ENCODE measurements at places on chromosomes 2 and 18.

GRCh38 chr2:29317077-29317517 is 201.9 kb downstream of the CLIP4 start:
- peak; percentile 10 for DNase-seq

GRCh38 chr2:55431982-55432627 is 12.4 kb upstream of the CCDC88A start:
- no peak for DNase-seq

DNA sequence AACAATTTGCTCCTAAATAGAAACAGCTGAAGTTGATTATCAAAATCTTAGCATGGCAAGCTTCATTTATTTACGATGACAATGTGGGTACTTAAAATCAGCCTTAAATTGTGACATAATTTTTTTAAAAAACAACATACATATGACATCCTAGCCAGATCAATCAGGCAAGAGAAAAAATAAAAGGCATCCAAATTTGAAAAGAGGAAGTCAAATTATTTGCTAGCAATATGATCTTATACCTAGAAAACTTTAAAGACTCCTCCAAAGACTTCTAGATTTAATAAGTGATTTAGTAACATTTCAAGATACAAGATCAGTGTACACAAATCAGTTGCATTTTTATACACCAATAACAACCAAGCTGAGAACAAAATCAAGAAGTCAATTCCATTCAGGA is 14.3 kb upstream of the PPP3R1 start:
- no peak for DNase-seq

GRCh38 chr2:182767578-182767977 is 51.5 kb downstream of the DNAJC10 start:
- no peak for DNase-seq

- no peak for DNase-seq
Measured at GRCh38 chr2:6818012-6818411, 47.7 kb downstream of the CMPK2 start.

- no peak for DNase-seq
Measured at GRCh38 chr2:235098736-235099494, 147.1 kb downstream of the SH3BP4 start.

DNA sequence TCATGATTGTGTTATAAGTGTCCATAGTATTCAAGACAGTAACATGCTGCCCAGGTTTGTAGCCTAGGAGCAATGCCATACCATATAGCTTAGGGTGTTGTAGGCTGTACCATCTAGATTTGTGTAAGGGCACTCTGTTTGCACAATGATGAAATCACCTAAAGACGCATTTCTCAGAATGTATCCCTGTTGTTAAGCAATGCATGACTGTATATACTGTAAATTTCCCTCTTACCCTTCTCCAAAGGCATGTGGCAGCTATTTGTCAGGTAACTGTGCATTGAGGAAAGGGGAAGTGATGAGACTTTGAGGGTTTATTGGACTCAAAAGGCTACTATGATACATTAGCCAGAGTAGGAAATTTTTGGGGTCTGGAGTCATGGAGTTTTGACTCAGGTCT is 180.8 kb downstream of the VAPA start:
- DNase-seq: no peak

DNA sequence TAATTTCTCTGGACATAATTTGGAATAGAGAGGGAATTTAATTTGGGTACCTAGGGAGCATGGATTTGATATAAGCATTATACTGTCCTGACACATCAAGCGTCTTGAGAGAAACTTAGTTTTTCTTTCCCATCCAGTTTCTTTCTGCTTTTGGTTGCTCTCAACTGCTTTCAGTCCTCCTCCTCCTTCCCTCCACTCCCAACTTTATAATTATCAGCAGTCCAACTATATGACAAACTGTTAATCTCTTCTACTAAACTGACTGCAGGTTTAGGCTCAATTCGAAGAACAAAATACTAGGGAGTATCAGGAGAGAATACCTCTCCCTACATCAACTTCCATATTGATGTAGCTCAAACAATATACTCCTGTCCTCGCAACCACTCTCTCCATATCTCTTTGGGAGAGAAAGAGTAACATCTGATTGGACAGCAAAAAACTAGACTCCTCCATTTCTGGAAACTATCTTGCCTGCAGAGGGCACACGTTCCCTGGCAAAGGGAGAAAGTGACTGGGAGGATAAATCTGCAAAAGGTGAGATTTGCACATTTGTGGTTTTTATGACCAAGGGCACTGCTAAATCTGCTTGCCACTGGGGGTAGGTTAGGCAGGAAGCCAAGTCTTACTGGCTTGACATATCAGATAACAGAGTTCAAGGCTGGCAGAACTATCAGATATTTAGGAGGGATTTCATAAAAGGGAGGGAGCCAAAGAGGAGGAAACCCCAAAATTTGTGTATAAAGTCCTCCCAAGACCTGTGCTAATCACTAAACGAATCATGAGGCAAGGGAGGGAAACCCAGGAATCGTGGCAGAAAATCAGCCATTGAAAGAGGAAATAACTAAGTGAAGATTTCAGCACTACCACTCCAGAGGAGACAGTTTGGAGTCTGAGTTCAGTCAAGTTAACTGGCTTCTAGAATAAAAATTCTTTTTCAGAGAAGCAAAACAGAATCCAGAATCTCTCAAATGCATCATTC is 40.0 kb downstream of the ICA1L start:
- DNase-seq: peak; percentile 45

GRCh38 chr2:120441351-120441700 is 95.4 kb downstream of the INHBB start:
- no peak for DNase-seq

DNA sequence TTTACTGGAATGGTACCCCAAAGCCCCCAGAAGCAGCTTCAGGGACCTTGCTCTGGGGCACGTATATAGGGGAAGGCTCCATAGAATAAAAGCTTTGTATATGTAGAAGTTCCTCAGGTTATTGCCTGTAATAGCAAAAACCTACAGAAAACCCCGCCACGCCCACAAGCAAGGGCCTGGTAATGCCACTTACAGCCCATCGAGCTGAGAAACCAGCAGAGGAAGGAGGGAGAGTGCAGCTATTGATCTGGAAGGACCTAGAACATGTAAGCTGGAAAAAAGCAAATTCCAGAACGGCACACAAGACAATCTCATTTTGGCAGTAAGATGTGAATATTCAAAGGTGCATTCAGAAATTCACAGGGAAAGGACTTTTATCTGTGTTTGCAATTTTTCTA is 15.8 kb downstream of the HS1BP3 start:
- no peak for DNase-seq

DNA sequence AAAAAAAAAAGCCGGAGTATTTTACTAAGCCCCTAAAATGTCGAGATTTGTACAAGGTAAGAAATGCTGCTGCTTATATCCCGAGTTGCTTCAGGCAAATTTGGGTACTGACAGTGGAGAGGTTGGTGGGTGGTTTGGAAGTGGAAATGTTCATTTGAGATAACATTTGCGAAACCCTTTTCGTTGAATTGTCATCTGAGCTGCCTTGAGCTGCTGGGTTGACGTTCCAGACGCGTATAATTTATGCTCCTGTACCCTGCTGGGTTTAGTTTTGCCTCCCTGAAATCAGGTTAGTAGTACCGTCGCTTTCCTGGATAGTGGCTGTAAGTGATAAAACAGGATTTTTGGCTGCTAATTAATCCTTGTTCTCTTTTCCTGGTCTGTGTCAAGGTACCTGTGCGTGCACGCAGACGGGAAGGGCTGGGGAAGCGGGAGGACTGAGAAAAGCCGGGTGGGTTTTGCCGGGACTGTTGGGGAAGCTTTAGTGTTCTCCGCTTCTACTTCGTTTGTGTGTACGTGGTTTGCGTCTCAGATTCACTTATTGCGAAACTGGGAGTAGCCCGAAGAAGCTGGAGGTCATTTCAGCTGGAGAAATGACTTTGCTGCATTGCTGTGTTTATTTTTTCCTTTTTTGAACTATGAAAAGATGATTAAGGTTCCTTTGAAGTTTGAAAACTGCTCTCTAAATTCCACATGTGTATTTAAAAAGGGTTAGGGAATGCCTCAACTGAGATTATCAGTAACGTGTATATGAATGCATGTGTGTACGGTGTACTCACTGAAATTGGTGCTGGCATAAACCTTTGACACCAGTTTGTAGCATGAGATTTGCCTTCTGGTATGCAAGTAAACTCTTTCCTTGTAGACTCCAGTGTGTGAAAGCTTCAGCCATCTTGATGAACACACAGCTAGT is 709 bp downstream of the UGP2 start:
- DNase-seq: peak; percentile 43
